ENCODE measurements at places on chromosomes 2 and 18.

- no peak for DNase-seq
Observed at GRCh38 chr2:233108611-233109490, 48.7 kb downstream of the INPP5D start.

- DNase-seq = no peak
Observed at GRCh38 chr2:74099835-74100234, 47.9 kb downstream of the BOLA3 start.

GRCh38 chr2:20623241-20623640 lies 27.7 kb downstream of the HS1BP3 start:
- no peak for DNase-seq

- no peak for DNase-seq
Observed at GRCh38 chr2:155070489-155070888, 372.0 kb downstream of the KCNJ3 start.

- DNase-seq = no peak
Observed at GRCh38 chr2:46983065-46983801, 67.6 kb upstream of the MCFD2 start.

- DNase-seq = no peak
Observed at GRCh38 chr2:10533811-10534321, 85.7 kb upstream of the ODC1 start.

DNA sequence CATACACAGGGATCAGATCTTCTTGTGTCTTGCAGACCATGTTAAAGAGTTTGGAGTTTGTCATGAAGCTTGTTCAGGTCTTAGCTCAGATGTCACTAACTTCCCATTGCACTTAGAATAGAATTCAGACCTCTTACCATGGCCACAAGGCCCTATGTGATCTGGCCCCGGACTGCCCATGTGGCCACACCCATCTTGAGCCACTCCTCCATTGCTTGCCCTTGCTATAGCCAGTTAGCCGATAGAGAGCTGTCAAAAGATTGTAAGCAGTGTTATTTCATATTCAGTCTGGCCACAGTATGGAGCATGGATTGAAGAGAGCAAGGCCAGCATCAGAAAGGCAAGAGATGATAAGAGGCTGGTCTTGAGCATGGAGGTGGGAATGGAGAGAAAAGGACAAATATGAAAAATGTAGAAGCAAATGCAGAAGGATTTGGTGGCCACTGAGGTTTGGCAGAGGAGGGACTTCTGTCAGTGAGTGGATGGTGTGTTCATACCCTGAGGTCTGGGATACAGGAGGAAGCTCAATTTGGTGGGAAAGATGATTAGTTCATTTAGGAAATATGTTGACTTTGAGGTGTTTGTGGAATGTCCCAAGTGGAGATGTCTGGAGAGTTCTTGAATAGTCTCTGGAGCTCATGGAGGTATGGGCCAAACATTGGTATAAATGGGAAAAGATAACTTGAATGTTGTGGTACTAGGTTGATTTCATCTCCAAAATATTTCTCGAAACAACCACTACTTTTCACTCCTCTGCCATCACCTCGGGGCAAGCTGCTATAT lies 10.6 kb downstream of the DGUOK start:
- DNase-seq = no peak

DNA sequence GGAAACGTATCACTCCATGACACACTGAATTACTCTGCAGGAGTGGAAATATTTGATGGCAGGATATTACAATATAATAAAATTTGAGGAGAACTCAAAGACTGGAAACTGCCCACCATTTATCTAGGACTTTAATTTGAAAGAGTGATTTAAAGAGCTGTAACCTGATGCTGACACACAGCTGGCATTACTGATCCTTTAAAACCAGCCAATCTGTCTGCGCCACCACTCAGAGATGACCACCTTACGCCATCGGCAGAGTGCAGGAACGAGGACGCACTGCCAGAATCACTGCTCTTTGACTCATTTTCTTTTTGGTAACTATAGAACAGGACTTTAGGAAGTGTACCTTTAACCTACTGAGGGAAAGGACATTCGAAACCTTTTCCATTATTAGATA lies 114.1 kb downstream of the EPB41L3 start:
- no peak for DNase-seq

DNA sequence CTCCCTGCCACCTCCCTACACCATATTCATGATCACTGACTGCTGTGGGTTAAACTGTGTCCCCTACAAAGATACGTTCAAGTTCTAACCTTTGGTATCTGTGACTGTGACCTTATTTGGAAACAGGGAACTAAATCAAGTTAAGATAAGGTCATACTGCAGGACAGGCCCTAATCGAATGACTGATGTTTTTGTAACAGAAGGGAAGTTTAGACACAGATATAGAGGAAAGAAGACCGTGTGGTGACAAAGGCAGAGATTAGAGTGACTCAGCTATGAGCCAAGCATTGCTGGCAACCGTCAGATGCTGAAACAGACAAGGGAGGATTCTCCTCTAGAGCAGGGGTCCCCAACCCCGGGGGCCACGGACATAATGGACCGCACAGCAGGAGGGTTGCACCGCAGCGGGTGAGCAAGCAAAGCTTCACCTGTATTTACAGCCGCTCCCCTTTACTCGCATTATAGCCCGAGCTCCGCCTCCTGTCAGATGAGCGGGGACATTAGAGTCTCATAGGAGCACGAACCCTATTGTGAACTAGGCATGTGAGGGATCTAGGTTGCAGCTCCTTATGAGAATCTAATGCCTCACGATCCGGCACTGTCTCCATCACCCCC lies 28.9 kb upstream of the RNF152 start:
- no peak for DNase-seq

GRCh38 chr2:20609995-20610357 lies 40.9 kb downstream of the HS1BP3 start:
- DNase-seq = no peak

- DNase-seq = no peak
Observed at GRCh38 chr2:45688479-45689298, 37.2 kb downstream of the PRKCE start.

DNA sequence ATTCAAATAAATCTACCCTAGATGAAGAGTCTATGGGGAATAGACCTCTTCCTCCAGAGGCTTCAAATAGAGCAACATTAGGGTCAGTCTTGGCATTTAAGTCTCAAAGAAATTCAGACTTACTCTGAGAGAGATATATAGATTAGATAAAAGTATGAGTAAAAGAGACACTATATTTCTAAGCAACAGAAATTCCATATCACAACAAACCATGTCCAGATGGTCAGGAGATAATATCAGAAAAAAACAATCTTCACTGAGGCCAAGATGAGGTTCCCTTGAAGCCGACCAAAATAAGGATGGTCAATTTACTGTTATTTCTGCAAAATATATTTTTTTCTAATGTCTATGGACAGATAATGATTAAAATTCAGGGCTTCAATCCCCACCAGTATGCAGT lies 89.1 kb upstream of the NOSTRIN start:
- DNase-seq = no peak

DNA sequence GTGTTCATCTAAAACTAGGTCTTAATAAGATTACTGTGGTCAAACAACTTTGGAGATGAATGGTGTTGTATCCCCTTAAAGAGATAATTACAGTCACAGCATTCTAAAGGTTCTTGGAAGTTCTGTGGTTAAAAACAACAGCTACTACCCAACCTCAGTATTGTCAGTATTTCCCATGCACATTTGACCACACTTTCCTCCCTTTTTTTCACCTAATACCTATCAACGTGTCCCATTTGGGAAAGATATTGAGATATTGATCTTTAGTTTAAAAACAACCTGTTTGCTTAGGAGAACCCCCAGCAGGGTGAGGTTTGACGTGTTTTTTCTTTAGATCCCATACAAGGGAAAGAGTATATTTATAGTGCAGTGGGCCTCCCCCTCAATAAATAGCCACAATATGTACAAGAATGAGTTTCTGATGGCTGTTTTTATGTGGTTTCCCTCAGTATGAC lies 65.6 kb downstream of the WDR7 start:
- no peak for DNase-seq

DNA sequence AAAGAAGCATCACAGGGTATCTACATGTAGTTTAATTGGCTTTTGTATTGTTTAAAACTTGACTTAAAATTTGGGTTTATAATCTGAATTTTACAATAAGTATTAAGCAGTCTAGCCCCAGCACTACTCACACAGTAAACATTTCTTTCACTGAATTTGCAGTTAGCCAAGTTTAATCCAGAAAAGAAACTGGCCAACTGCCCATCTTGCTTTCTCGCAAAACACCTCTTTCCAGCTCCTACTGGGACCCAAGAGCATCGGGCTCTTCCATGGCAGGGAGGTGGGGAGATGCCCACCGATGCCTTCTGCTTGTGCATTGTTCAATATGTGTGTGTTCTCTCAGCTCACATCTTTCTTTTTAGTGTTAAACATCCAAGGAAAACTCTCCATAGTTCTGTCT lies 212.8 kb upstream of the BOD1L2 start:
- DNase-seq = no peak

GRCh38 chr2:135694711-135695110 lies 46.9 kb upstream of the UBXN4 start:
- DNase-seq = no peak

Measured in NCI-H1417 treated with DMSO at 0.1 percent for 48 hours (cell line).